Neural crest cell (in vitro differentiated cells): ENCODE measurements at places on chromosomes 2 and 18. TPM values are rescaled to one million over a fixed set of nuclear protein-coding genes. Genes with fewer than 3 reads are reported as not detected.

- no peak for DNase-seq
Observed at GRCh38 chr2:16745466-16745865, 79.8 kb upstream of the CYRIA start.

DNA sequence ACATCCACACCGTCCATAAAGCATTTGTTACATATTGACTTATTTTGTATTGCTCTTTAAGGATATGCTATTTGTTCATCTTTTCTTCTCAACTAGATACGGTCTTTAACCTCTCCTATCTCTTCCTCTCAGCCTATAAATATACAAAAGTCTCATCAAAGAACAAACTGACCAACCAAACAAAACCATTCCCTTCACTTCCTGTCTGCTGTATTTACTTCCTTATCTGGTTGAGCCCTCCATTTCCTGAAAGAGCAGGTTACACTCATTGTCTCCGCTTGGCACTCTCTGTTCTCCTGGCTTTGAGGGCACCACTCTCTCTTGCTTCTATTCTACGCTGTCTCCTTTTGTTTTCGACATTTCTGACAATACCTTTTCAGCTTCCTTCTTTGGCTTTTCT is 431.9 kb upstream of the TCF4 start:
- no peak for DNase-seq

The UCN gene
- 1.6 and 1.9 TPM in 2 replicates for total RNA-seq

The EDAR gene
- total RNA-seq = not detected in 2 replicates
